ENCODE measurements at places on chromosomes 6 and 20.

DNA sequence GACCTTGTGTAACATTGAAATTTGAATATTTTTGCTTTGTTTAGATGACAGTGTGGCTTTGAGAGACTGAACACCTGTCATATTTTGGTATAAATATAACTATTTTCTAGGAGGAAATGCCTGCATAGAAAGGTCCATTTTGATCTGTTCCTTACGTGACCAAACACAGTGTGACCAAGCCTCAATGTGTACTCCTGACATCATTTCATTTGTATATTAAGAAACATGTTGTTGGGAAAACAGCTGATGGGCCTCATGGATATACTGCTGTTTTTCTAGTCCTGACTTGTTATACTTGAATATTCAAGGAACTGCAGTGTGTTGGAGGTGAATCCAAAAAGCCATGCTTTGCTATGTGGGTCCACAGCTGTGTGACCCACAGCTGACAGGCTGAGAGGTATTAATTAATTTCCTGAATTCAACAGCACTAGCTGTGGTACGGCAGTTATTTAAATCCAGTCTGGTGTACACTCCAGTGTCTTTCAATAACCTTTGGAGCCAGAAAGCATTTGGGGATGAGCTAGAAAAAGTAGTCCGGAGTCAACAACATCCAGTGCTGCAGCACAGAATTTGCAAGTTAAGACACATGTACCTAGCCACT, 18.9 kb downstream of the NCOA7 start:
- DNase-seq, result no peak

GRCh38 chr6:149169761-149170511, 147.6 kb upstream of the TAB2 start:
- no peak for DNase-seq

DNA sequence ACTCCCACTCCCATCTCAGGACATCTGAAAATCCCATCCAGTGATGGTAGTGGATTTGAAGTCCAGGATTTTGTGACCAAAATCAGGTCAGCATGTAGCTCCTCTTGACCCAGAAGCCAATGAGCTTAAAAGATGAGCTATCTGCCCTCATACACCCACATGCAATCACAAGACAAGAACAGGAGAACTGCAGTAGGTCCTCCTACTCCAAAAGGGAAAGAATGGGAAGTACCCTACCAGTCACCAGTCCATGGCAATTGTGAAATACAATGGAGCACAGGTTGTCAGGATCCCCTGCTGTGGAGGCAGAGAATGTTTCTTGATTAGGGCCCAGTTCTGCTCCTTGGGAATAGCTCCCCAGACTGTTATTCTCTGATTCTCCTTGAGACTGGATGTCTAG, 347.3 kb upstream of the CNR1 start:
- DNase-seq, result no peak

DNA sequence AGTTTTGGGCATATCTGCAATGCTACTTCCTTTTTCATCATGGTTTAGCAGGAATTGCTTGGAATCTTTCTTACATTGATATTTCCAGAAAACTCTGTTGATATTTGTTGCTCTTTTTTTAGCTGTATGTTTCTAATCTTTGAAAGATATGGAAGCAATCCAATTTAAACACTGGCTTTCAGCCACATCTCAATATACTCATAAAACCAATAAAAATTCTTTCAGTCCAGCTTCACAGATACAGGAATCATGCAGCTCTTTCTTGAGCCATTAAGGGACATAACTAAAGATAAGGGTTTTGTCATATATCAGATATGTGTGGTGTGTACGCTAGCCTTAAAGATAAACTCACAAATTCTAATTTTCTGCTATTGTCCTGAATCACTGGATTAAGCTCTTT, 47.4 kb downstream of the PKIB start:
- DNase-seq, result no peak

- DNase-seq, result no peak
Measured at GRCh38 chr20:17916433-17916891, 52.1 kb downstream of the SNX5 start.

- DNase-seq, result no peak
Measured at GRCh38 chr6:104958178-104959025, 1.5 kb downstream of the LIN28B start.

DNA sequence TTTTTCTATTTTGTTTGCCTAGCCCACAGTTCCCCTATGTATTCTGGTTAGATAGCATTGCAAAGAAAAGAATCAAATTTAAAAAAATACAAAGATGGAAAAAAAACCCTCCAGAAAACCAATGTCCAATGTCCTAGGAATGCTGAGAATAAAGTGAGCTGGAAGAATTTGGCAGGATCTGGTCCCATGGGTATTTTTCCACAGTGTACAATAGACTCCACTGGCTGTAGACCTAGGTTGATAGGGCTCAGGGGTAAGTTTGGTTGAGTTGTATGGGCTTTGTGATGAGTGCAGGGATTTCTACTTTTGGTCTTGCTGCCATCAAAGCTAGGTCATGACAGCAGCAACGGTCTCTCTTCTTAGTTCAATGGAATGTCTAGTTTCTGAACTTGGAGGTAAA, 41.5 kb downstream of the SLC22A2 start:
- no peak for DNase-seq

- DNase-seq, result no peak
Measured at GRCh38 chr20:60354024-60354580, 395.9 kb downstream of the CDH26 start.

- DNase-seq, result no peak
Measured at GRCh38 chr20:60238992-60239660, 280.9 kb downstream of the CDH26 start.

DNA sequence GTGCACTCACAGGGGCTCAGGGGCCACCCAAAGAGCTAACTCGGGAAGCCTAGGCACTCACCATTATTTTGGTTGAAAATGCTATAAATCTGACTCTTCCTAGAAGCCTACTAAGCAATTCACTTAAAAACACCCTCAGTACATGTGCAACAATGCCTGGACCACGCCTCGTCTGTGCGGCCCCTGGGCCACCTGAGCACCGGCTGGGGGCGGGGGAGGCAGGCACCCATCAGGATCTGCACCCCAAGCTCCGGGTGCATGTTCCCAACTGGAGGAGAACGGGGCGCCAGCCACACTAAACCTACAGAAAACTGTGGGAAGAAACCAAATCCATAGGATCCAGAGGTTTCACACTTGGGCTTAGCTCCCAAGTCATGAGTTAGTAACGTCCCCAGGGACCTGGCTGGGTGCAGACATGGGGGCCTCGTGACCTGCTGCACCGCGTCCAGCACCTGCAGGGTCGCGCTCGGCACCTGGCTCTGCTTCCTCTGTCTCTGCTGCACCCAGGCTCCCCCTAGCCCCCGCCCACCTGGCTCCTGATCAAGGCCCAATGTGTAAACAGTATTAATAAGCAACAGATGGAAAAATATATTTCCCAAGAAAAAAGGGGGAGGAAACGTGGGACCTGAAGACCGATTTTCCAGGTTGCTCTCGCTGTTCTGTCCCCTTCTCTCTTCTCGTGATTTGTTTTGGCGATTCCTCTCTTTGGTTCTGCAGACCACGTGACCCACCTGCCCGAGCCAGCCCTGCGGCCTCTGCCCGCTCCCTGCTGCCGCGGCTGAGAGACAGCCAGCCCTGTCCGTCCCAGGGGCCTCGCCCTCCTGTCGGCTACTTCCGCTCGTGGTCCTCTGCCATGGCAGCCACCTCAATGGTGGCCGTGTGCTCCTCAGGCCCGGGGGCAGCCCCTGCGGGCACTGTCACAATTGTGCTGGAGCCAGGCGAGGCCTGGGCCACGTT, 15.5 kb upstream of the HELZ2 start:
- no peak for DNase-seq

DNA sequence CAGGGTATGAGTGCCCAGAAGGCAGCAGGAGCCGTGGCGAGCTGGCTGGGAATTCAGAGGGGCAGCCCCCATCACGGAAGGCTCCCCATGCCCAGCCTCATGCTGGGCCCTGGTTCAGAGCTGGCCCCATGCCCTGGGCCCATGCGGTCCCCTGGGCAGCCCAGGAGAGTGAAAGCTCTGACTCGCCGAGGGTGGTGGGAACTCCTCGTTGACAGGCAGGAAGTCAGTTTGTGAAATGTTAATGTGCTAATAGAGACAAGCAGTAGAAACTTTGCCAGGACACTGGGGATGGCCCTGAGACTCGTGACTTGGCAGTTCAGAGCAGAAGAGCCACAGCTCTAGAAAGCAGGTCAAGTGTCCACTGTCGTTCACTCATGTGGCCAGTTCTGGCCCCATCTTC, 353.0 kb downstream of the TAF4 start:
- DNase-seq, result no peak

- no peak for DNase-seq
Measured at GRCh38 chr20:47760686-47761481, 24.4 kb downstream of the SULF2 start.

- DNase-seq, result no peak
Measured at GRCh38 chr20:63642527-63643247, 10.5 kb downstream of the STMN3 start.

- DNase-seq, result no peak
Measured at GRCh38 chr6:97215157-97215769, 67.8 kb downstream of the MMS22L start.

- no peak for DNase-seq
Measured at GRCh38 chr20:64051561-64052325, 2.3 kb upstream of the SOX18 start.

GRCh38 chr6:36312854-36313648, 23.6 kb downstream of the BNIP5 start:
- no peak for DNase-seq

DNA sequence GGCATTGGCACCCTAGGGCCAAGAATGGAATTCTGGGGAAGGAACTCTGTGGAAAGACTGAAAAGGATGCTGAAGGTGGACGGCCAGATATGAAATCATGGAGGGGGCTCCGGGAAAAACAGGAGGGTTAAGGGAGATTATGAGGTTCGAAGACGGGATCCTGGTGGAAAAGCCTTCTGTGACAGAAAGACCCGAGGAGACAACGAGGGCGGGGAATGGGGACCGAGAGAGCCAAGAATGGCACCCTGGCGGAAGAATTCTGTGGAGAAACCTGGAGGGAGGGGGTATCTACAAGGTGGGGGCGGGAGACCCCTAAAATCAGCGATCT, 426 bp downstream of the TRMT6 start:
- no peak for DNase-seq

DNA sequence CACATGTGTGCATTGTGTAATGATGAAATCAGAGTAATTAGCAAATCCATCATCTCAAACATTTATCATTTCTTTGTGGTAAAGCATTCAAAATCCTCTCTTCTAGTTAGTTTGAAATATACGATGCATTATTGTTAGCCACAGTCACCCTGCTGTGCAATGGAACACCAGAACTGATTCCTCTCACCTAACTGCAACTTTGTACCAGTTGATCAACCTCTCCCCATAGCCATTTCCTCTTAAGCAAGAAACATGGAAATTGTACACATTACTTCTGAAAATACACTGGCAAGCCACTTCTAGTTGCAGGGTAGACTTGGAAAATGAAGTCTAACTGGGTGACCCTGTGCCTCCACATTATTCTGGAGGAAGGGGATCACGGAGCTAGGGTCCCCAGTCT, 58.1 kb upstream of the ESR1 start:
- no peak for DNase-seq

DNA sequence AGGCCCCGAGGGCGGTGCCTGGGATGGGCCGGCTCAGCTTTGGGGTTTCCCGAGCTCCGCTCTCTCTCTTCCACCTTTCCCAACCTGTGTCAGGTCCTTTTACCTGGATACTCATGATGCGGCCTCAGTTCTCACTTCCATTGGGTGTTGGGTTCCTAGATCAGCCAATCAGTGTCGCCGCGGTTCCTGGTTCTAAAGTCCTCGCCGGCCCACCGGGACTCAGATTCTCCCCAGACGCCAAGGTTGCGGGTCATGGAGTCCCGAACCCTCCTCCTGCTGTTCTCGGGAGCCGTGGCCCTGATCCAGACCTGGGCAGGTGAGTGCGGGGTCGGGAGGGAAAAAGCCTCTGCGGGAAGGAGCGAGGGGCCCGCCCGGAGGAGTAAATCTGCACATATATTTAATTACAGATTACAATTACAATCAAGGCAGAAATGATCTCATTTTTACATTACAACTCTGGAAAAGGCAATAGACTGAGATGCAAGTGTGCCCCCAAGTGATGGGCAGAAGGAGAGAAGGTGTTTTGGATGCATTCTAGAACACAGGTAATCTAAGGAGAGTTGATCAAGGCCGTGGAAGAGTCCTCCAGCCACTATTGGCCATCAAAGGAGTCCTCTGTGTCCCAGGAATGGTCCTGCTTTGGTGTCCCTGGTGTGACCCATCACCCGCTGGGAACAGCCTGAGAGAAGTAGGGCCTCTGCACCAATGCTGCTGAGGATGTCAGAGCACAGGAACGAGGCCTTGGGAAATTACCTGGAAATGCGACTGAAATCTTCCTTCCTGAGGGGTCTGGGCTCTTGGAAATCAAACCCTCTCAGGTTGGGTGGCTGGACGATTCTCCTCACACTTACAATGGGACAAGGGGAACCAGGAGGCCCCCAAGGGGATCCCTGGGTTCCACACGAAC, 34.7 kb upstream of the MICB start:
- peak; percentile 88 for DNase-seq
